ENCODE measurements at places on chromosomes 2 and 18.

DNA sequence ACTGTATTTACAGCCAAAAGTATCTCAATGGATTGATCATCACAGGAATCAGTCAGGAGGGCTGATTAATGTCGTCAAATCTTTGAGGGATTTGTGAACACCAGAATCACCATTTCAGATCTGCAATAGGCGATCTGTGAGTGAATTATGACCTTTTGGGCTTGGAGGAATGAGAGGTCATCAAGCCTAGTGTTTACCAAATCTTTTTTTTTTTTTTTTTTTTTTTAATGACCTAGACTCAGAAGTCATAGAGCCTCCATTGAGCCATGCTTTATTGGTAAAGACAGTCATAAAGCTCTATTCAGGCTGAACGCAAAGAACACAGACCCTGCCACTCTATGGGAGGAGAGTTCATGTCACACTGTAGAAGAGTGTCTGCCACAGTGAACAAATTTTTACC is 97.7 kb downstream of the SOCS6 start:
- DNase-seq: no peak

GRCh38 chr2:64405581-64406406 is 48.2 kb upstream of the LGALSL start:
- DNase-seq: no peak

DNA sequence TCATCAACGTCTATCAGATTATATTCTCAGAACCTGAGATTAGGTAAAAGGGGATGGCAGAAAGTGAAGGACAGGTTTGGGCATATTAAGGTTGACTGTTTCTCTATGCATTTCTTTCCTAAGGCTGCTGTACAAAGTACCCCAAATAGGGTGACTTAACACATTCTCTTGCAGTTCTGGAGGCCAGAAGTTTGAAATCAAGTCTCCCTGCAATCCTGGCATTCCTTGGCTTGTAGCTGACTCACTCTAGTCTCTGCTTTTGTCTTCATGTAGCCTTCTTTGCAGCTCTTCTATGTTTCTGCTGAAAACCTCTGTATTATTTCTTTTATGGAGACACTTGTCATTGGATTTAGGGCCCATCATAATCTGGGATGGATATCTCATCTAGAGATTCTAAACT is 364.3 kb downstream of the PLCL1 start:
- no peak for DNase-seq

DNA sequence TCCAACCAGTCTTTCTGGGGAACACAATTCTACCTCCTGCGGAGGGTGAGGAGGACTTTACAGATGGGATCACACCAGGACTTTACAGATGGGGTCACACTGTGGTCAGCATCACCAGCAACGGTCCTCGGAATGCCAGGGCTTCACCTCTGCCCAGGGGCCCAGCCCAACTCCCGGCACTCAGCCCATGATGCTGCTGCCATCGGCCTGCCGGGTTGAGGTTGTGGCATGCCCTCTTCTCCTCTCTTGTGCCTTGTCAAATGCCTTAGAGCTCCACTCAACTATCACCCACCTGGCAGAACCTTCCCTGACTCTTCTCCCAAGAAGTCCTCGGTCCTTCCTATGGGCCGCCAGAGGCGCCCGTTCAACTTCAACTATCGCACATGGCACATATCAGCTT is 166.7 kb downstream of the CTIF start:
- DNase-seq: no peak

GRCh38 chr2:198499539-198499938 is 695.1 kb downstream of the PLCL1 start:
- DNase-seq: no peak

Measured in activated CD4-positive, alpha-beta memory T cell treated with anti-CD3 and anti-CD28 coated beads, Interleukin-2, amount 10 ng/mL, durations not matched to agents 7 days and 5 days (primary cell).